HTR-8/SVneo (cell line): ENCODE measurements at places on chromosomes 11 and 22.
A peak's percentile ranks its signal among the peaks of the same experiment; 100 is the strongest.

GRCh38 chr11:65540290-65541092 lies 15.6 kb downstream of the SCYL1 start:
- peak; percentile 67 for DNase-seq

DNA sequence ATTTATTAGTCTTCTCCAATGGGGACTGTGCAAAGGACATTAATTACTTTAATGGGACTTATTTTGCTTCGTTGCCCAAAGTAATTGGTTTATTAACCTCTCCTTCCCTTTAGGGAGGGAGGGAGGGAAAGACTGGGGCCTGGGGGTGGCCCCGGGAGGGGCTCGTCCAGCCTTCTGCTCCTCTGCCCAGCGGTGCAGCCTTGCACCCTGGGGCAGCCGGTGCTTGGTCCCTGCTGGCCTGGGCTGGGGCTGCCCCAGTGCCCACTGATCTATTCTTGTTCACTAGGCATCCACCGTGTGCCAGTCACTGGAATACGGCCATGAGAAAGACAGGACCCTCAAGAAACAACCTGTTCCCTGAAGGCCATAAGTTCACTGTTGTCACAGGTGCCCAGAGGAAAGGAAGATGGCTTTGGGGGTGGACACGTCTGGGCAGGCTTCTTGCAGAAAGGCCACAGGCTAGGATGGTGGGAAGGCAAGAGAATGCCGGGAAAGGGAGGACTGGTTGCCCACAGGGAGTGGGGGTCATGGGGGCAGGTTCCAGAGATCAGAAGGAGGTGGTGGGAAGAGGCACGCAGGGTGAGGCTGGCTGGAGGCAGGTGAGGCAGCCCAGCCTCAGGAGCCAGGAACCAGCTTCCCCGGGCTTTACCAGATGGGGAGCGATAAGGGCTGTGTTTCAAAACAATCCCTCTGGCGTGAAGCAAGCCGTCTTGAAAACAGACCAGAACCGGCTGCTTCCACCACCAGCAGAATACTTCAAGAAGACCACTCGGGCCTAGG lies 47.6 kb upstream of the KCNQ1OT1 start:
- no peak for DNase-seq

DNA sequence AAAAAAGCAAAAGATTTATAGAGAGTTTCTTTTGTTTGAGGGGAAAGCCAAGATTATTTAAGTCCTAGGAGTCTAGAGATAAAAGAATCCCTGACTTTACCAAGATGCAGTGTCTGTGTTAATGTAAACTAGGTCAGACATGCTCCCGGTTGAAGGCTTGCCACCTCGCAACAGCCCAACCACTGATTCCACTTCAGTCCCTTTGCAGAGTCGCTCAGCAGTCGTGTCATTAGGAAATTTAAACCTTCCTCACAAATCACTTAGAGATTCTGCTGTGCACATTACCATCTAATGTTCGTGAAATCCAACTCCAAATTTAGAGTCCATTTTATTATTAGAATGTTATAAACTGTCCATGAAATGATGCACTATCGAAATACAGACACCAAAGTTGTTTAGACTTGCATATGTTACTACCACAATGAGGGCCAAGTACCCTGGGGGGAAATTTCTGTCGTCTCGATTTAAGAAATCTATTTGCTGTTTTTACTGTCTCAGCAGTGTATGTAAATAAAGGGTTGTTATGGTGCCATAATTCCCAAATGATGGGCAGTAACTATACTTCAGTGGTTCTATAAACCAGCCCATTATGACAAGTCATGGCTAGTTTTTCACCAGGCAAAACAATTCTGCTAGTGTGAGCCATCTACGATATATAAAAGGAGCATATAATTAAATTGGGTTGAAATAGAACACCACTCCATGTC lies 101.4 kb upstream of the MTNR1B start:
- DNase-seq = no peak

DNA sequence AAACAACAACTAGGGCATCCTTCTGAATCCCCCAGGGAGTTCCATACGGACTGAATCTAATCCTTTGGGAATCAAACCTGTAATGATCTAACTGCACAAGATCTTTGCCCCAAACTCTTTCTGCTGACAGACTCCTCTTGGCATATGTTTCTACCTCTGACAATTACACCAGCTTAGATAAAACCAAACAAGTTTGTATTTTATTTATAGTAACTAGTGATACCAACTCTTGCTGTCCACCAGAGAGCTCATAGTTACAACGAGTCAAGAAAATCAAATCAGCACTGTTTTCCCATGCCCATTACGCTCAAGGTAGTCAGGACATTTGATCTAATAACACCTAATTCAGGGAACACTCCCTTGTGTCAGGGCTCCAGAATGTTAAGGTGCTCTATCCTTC lies 972.0 kb downstream of the NTM start:
- no peak for DNase-seq

DNA sequence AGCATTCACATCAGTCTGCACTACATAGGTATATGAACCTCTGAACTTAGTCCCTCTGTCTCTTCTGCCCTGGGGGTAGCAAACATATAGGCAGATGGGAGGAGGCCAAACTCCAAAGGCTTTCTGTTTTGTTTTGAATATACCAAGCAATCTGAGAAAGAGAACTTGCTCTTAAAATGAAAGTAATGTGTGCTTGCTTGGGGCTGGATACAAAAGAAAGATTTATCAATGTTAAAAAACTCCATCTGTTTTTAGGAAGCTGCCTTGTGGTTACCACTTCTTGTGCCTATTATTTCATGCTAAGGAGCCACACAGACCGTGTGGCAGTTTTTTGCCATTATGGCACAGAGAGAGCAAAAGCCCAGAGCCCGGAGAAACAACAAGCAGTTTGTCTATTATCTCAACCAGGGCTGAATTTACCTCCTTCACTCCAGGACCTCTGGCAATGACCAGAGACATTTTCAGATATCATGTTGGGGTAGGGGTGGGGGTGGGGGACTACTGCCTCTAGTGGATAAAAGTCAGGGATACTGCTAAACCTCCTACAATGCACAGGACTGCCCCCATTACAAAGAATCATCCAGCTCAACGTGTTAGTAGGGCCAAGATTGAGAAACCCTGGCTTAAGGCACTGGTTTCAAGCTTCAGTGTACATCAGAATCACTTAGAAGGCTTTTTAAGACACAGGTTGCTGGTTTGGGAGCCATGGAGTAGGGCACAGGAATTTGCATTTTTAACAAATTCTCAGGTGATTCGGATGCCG lies 124.2 kb downstream of the APIP start:
- no peak for DNase-seq

DNA sequence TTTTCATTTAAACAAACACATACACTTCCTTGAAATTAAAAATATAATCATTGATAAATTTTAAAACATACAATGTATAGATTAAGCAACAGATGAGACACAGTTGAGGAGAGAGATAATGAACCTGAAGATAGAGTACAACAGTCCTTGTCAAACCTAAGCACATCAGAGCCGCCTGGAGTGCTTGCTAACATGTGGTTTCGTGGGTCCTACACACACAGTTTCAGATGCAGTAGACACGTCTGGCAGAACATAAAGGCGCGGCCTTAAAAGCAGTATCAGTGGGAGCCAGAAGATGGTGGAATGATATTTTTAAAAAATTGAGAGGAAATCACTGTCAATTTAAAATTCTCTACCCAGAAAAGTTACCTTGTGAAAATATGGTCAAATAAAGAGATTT lies 134.4 kb downstream of the MPPED1 start:
- no peak for DNase-seq

DNA sequence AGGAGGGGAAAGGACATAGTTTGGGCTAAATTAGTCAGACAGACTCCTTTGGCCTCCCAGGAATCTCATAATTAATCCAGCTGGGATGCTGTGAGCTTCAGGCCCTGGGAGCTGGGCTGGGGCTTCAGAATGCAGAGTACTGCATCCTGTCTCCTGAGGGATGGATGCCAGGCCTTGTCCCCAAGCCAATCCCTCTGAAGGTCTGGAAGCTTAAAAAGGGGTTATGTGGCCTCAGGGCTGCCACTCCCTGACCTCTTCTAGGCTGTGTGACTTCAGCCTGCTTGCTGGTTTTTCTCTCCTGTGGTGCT lies 6.9 kb upstream of the LRRC32 start:
- no peak for DNase-seq

DNA sequence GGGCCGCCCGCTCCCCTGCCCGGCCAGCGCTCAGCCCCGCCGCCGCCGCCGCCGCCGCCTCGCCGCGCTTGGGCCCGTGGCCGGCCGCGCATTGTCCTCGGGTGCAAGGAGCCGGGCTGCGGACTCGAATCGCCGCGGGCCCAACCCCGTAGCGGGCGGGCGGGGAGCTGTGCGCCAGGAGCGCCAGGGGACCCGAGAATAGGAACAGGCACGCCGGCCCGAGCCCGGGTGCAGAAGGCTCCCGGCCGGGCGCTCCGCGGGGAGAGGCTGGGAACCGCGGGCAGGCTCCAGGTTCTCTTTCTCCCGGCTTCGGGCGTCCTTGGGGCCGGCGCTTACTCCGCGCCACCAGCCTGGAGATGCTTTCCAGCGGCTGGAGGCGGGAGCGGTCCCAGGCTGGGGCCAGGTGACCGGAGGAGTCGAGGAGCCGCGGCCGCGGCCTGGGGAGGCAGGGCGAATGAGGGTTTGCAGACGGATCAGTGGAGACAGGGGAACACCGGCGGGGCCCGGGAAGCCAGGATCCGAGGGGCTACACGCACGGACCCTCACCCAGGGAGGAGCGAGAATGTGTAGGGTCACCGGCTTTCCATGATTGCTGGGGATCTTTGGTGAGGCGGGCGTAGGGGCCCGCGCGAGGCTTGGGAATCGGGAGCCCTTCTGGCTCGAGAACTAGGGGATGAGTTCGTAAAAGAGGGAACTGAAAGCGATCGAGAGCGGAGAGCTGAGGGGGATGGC lies 726 bp downstream of the PKNOX2 start:
- peak; percentile 22 for DNase-seq

- DNase-seq = no peak
These were observed 47.2 kb downstream of the MYO7A start for GRCh38 chr11:77175021-77175842.

GRCh38 chr11:132872211-132872610 lies 660.1 kb downstream of the OPCML start:
- no peak for DNase-seq

DNA sequence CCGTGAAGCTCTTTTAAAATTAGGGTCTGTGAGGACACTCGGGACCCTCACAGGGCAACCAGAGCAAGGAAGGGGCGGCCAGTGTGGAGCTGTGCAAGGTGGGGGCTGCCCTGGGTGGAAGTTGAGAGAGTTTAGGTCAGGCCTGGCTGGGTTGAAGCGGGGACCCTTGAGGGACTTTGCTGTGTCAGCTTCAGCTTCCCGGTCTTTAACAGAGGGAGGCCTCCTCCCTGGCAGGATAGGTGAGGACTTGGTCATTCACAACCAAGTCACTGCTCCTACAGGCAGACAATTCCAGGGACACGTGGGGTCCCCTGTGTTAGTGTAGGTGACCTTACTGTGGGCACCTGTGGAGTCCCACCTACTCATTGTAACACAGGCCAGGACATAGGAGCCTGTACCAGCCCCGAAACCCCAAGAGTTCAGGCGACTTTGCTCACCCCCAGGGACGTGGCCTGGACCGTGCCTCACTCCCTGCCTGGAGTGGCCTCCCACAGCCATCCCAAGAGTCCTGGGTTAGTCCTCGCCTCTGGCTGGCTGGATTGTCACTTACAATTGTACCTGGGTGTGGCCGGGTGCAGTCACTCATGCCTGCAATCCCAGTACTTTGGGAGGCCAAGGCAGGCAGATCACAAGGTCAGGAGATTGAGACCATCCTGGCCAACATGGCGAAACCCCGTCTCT lies 18.8 kb upstream of the ARHGAP8 start:
- DNase-seq = no peak

DNA sequence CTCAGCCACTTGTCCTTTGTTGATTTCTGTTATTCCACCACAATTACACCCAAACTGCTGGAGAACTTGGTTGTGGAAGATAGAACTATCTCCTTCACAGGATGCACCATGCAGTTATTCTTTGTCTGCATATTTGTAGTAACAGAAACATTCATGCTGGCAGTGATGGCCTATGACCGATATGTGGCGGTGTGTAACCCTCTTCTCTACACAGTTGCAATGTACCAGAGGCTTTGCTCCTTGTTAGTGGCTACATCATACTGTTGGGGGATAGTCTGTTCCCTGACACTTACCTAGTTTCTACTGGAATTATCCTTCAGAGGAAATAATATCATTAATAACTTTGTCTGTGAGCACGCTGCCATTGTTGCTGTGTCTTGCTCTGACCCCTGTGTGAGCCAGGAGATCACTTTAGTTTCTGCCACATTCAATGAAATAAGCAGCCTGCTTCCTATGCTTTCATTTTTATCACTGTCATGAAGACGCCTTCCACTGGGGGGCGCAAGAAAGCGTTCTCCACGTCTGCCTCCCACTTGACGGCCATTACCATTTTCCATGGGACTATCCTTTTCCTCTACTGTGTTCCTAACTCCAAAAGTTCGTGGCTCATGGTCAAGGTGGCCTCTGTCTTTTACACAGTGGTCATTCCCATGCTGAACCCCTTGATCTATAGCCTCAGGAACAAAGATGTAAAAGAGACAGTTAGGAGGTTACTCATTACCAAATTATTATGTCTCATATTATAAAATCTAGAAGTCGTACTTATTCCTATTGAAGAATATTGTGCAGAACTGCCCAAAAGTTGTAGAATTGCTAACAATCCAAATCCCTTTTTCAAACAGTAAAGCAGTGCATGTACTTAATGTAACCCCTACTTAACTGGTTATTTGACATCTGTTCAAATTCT lies 53.2 kb downstream of the OR4C6 start:
- no peak for DNase-seq

- DNase-seq = peak; percentile 85
These were observed 679 bp upstream of the DPP3 start for GRCh38 chr11:66479394-66480116.

DNA sequence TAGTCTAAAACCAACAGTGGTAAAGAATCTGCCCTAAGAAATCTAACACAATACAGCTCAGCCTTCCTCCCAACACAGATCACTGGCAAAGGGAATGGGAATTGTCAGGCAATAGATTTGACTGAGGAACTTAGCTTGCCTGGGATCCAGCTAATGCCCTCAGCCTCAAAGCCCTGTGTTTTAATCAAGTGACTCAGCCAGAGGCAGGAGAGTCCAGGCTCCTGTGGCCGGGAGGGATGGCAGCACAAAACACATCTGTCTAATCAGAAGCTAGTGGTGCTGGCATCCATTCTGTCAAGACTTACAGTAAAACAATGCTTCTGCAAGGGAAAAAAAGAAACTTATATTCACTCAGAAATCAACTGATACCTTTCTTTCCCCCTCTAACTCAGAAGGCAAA lies 5.6 kb downstream of the SYTL2 start:
- no peak for DNase-seq

DNA sequence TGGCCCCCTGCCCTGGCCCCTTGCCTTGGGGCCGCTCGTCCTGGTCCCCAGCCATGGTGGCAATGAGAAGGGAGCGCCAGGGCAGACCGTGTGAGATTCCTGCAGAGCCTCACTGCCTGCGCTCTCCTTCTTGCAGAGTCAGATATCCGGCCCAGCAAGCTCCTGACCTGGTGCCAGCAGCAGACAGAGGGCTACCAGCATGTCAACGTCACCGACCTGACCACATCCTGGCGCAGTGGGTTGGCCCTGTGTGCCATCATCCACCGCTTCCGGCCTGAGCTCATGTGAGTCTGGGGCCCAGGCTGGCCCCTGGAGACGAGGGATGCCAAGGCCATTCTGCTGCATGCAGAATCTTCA lies 114.1 kb downstream of the MICAL2 start:
- peak; percentile 93 for DNase-seq
